Germinal center (tissue), 1 donor: ENCODE measurements at places on chromosomes 7 and 10.

GRCh38 chr7:111869280-111869679 lies 307.0 kb upstream of the IMMP2L start:
- no peak for DNase-seq

- no peak for DNase-seq
These were observed 107.3 kb upstream of the SGCE start for GRCh38 chr7:94763268-94763667.

GRCh38 chr10:96706331-96706853 lies 13.9 kb downstream of the PIK3AP1 start:
- DNase-seq: no peak

DNA sequence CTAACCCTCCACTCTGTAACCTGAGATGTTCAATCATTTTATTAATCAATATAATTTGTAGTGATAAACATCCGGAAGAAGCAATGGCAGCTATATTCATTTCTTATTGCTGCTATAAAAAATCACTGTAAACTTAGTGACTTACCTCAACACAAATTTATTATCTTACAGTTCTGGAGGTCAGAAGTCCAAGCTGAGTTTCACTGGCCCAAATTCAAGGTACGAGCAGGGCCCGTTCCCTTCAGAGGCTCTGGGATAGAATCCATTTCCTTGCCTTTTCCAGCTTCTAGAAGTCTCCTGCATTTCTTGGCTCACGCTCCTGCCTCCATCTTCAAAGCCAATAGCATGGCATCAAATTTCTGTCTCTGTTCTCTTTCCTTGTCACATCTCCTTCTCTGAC lies 279.5 kb upstream of the SP8 start:
- no peak for DNase-seq

DNA sequence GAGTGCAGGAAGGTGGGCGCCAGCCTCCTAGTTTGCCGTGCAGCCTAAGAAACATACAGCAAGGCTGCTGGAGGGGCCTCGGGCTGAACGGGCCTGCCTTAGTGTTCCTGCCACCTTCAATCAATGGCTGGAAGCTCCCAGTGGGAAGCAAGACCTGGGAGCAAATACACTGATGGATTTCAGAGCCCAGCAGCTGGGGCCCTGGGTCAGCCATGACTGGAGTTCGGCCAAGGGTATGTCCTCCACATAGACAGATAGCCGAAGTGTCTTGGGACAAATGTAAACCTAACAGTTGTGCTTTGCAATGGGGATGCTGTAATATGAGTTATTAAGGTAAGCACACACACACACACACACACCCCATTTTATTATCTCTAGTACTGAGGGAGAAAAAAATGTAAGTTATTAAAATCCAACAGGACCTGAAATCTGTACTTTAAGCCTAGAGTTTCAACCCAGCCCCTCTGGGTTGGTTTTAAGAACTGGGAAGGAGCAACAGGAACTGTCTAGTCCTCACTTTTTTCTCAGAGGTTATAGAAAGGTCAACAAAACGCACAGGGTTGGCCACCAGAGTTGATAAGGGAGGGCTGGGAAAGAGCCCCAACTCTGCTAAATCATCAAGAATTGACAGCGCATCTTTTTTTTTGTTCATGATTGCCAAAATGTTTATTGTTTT lies 50.0 kb upstream of the CELF2 start:
- no peak for DNase-seq
